ENCODE measurements at places on chromosomes 7 and 10. TPM values are rescaled to one million over a fixed set of nuclear protein-coding genes. Genes with fewer than 3 reads are reported as not detected.

DNA sequence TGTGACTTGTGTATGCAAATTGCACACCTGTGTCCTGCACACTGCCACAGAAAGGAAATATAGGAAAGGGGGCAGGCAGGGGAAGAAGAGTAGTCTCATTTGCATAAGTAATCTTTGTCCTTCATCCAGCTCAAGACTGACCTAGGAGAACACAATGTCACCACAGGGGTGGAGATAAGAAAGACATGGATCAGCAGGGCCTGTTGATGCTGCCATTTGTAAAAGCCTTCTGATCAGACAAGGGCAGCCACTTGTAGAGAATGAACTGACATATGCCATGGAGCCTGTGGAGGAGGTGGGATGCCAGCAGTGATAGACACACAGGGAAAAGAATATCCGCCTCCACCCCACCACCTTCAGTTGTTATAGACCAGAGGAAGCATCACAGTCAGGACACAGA lies 528.9 kb downstream of the HTR7 start:
- H3K27me3 ChIP-seq: no peaks in the 10 kb centered on the region
- H3K36me3 ChIP-seq: no peaks in the 10 kb centered on the region
- no peak for DNase-seq

DNA sequence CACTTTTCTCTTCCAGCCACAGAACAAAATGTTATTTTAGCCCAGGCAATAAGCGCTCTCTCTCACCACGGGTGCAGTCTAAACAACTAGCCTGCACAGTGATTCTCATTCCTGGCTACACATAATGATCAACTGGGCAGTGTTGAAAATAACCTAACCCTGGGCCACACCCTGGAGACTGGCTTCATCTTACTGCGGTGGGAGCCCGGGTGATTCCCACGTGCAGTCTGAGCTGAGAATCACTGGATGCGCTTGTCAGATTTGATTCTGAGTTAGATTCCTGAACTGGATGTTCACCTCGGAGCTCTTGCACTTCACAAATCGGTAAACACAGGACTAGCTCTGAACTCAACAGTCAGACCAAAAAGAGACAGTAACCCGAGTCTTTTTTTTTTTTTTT lies 14.9 kb downstream of the ZC3HAV1 start:
- DNase-seq: no peak
- peaks cover 27% of the 10 kb centered on the region for H3K4me1 ChIP-seq
- no peaks in the 10 kb centered on the region for H3K27me3 ChIP-seq
- H3K36me3 ChIP-seq: peaks cover 19% of the 10 kb centered on the region

GRCh38 chr7:50125766-50126165 lies 32.7 kb upstream of the ZPBP start:
- no peaks in the 10 kb centered on the region for H3K4me1 ChIP-seq
- no peak for DNase-seq
- H3K27me3 ChIP-seq: no peaks in the 10 kb centered on the region
- H3K27ac ChIP-seq: no peak overlapping the region
- no peaks in the 10 kb centered on the region for H3K36me3 ChIP-seq

GRCh38 chr7:130379532-130379920 lies 768 bp upstream of the CPA1 start:
- peaks cover 7% of the 10 kb centered on the region for H3K4me1 ChIP-seq
- H3K36me3 ChIP-seq: no peaks in the 10 kb centered on the region
- no peak overlapping the region for H3K27ac ChIP-seq
- no peaks in the 10 kb centered on the region for H3K27me3 ChIP-seq

- no peak for DNase-seq
- no peak overlapping the region for H3K4me3 ChIP-seq
- H3K27ac ChIP-seq: no peak overlapping the region
- no peaks in the 10 kb centered on the region for H3K36me3 ChIP-seq
- H3K27me3 ChIP-seq: no peaks in the 10 kb centered on the region
- no peaks in the 10 kb centered on the region for H3K4me1 ChIP-seq
Measured at GRCh38 chr10:2145491-2145890, 408.2 kb upstream of the ADARB2 start.

GRCh38 chr7:34837801-34838201 lies 179.8 kb downstream of the NPSR1 start:
- no peak overlapping the region for H3K27ac ChIP-seq
- H3K27me3 ChIP-seq: no peaks in the 10 kb centered on the region
- DNase-seq: no peak
- H3K4me1 ChIP-seq: no peaks in the 10 kb centered on the region
- H3K4me3 ChIP-seq: no peak overlapping the region

The ZPBP gene
- not detected for total RNA-seq

The SPDYE2B gene
- not detected for total RNA-seq

The TMEM139 gene
- total RNA-seq: 25.1 TPM

The GSTO2 gene
- 9.1 TPM for total RNA-seq
